Activated naive CD8-positive, alpha-beta T cell treated with anti-CD3 and anti-CD28 coated beads for 36 hours (primary cell): ENCODE measurements at places on chromosomes 2 and 18.

GRCh38 chr2:239751679-239752355, 273.3 kb downstream of the NDUFA10 start:
- peak; percentile 45 for DNase-seq

GRCh38 chr18:74715306-74715705, 117.6 kb downstream of the ZNF407 start:
- no peak for DNase-seq

GRCh38 chr2:73408198-73408597, 22.6 kb downstream of the ALMS1 start:
- DNase-seq, result no peak

DNA sequence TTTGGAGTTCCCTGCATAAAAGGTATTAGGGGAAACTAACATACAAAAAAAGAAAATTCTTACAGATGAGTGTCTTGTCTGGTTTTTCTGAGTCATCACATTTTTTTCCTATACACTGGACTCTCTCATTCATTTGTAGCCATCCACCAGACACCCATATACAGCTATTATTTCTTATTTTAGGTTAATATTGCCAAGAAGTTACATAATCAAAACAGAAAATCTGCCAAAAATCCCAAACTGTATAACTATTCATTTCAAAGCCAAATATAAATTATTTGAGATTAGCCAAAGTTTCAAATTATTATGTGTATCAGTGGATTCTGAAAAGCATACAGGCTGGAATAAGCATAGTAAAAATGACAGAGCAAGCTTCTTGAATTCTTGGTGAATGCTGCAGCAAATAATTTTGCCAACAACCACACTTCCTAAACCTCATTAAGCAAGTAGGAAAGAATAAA, 191.2 kb downstream of the NCKAP5 start:
- no peak for DNase-seq

- no peak for DNase-seq
Observed at GRCh38 chr2:127643439-127644065, 2.4 kb upstream of the GPR17 start.

DNA sequence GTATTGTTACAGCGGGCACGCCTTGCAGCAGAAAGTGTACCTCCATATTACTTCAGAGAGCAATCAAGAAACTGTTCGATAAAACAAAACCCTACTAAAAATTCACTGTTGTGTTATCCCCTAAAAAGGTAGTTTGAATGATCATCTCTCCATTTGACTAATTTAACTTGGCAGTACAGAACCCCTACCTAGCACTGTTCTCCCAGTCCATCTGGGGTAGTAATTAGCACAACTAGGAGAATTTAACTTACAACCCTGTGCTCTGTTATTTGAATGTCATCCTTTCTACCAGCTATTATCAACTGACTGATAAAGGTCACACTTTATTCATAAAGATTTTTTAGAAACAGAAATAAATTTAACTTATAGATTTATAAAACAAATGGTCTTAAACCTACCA, 121.2 kb downstream of the EPB41L3 start:
- no peak for DNase-seq

DNA sequence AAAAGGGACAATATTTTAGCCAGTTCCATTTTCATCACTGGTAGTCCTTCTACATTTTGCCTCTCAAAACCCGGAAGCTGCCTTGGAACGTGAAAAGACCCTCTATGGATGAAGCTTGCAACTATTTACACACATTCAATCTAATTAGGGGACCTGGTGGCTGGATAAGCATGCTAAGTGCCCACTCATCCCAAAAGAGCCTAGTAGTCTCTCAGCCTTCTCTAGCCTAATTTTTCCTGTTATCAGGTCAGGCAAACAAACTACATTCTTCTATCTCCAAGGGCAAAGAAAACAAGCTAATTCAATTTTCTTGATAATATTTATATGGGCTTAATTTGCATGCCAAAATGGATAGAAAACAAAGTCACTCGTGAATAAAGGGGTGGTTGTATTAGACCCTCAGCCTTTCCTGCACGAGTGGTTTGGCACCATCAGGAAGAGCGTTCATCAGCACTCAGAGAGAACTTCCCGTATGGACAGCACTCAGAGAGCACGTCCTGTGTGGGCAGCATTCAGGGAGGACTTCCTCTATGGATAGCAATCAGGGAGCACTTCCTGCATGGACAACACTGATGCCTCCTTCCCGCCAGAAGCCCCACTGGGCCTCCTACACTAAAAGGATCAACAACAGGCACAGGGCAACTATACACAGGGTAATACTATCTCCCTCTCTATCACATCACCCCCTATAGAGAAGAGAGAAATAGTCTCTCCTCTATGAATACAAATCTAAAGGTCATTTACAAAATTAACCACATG, 122.2 kb downstream of the RBMS1 start:
- no peak for DNase-seq

DNA sequence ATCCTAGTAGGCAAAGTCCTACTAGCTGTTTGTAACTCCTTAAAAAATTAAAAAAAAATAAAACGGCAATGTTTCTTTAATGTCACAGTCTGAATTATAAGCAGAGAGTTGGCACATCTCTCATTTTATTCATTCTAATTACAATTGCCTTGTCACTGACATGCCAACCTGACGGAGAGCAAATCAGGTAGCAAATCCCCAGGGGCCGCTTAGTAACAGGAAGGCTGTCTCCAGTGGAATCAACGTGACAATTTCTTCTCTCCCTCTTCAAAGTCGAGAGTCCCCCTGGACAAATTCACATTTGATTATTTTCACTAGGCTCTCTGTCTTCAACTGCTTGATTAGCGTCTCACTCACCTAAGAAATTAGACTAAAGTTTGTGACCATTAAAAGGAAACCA, 1598.9 kb upstream of the PIK3C3 start:
- no peak for DNase-seq

DNA sequence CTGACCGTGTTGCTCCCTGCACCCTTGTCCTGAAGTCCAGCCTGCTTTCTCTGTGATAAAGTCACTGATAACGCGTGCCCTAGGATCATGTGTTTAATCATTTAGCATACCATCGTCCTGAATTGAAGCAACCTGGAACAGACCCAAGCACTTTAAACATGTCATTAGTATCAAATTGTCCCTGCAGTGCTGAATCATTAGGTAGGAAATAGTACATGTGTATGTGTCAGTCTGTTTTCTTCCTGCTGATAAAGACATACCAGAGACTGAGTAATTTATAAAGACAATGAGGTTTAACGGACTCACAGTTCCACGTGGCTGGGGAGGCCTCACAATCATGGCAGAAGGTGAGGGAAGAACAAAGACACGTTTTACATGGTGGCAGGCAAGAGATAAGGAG, 2.8 kb downstream of the ASB18 start:
- no peak for DNase-seq

DNA sequence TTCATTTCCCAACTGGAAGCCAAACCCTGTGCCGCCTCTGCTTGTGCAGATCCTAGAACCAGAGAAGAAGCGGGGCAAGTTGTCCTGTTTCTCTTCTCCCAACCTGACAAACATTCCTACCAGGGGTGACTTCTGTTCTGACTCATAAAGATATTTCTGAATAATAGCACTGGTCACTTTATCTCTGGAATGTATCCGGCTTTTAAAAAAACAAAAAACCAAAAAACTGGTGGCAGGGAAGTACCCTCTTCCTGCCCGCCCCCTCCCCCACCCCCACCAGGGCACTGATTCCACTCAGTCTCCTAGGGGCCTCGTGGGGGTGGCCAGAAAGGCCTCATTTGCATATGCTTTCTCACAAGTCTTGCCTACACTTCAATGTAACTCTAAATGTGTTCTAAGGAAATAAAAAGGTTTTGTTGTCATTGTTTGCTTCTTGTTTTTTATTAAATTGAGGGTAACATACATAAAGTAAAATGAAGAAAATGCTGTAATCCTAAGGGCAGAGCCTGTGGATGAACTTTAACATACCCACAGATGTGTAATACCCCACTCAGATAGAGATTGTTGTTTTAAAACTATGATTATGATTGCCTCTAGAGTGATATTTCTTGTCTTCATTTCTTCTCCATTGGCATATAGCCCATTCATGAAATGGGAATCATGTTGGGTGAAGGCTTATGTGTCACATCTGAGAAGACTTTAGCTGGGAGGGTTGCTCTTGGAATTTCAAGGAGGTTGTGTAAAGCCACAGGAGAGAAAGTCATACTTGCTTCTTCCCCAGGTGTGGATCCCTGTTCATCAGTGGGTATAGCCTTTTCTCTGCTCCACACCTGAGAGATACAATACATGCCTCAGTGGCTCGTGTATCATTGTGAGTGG, 5.3 kb upstream of the FOSL2 start:
- no peak for DNase-seq

DNA sequence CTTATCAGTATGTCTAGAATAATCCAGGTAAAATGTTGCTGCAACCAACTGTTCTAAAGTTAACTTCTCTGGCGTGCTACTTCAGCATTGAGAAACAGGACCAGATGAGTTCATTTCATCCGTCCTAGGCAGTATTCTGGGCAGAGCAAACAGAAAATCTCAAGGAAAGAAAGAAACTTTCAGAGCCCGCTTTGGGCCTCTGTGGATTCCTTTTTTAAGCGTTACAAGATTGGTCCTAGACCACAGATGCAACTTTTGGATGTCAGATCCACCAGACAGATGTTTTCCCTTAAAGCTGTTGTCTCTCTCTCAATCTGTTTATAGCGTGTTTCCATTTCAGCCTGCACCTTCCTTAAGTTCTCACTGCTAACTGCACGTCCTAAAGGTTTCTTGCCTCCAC, 75.0 kb downstream of the BCL2 start:
- no peak for DNase-seq

- no peak for DNase-seq
Observed at GRCh38 chr2:23410596-23410995, 25.6 kb downstream of the KLHL29 start.

DNA sequence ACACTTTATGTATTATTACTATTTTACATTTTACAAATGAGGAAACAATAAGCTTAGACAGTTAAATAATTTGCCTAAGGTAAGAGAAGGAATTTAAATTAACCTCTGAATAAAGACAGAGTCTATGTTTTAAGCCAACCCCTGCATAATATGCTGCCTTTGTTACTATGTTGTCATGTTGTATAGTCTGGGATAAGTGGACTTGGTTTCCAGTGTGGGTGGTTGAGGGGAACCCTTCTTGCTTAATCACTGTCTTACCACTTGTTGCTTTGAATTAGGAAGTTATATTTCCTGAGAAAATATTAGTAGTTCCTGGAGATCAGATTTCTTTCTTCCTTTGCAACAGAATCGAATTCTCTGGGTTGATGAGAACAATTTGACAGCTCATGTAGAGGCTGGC, 52.6 kb downstream of the AGPS start:
- DNase-seq, result no peak
